ENCODE measurements at places on chromosomes 16 and 17. TPM values are rescaled to one million over a fixed set of nuclear protein-coding genes. Genes with fewer than 3 reads are reported as not detected.
A peak's percentile ranks its signal among the peaks of the same experiment; 100 is the strongest.

SMTNL2 gene
- polyA plus RNA-seq, result not detected

GRCh38 chr16:85697431-85697830, 8.7 kb upstream of the GINS2 start:
- no peaks in the 10 kb centered on the region for H3K36me3 ChIP-seq
- H3K4me3 ChIP-seq, result no peak overlapping the region
- no peak for DNase-seq
- H3K27ac ChIP-seq, result no peak overlapping the region
- H3K4me1 ChIP-seq, result no peaks in the 10 kb centered on the region

DNA sequence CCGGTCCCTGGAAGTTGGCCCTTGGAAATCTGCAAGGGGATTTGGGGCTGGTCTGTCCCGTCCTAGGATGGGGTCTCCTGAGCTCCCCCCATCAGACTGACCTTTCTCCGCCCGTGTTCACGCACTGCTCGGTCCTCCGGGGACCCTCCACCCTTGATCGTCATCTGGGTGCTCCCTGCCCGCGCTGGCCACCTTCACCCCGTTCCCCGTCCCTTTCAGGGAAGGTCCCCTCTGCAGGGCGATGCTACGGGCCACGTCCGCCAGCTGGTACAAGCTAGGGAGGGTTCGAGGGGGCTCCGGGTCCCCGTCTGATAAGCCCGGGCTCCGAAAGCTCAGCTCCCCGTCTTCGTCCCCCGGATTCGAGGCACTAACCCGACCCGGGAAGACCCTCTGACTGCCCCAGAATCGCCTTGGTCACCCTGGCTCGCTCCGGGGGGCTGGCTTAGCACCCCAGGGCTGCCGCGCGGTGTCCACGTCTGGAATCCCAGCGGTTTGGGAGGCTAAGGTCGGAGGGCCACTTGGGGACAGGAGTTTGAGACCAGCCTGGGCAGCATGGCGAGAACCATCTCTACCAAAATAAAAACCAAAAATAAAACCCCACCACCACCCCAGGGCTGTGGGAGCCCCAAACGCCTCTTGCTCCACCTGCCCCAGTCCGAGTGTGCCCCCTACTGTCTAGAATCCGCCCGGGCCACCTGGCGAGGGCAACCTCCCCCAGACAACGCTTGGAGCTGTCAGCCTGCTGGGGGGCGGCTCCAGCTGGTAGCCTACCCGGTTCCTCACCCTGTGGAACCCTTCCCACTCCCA, 1.1 kb upstream of the SLC43A2 start:
- peaks cover 38% of the 10 kb centered on the region for H3K4me1 ChIP-seq
- H3K27ac ChIP-seq, result peak overlapping the region; percentile 95
- H3K4me3 ChIP-seq, result peak overlapping the region; percentile 82
- H3K36me3 ChIP-seq, result no peaks in the 10 kb centered on the region
- H3K27me3 ChIP-seq, result no peaks in the 10 kb centered on the region
- DNase-seq, result peak; percentile 68

DNA sequence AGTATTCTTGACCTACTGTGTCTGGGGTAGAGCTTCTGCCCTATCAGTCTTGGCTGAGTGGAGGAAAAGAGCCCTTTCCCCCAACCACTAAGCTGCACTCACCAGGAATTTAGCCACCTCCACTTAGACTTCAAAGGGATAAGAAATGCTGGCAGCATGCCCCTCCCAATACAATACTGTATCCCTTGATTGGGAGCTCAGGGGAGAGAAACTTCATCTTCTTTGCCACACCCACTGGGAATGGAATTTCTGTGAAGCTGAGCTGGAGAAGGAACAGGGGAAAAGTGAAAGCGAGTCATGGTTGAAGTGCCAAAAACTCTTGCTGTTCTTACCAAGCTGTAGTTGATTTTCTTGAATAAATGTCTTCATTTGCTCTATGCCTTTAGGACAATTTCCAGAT, 68.8 kb downstream of the CEP112 start:
- H3K27ac ChIP-seq, result no peak overlapping the region
- no peak overlapping the region for H3K4me3 ChIP-seq
- no peaks in the 10 kb centered on the region for H3K27me3 ChIP-seq
- no peaks in the 10 kb centered on the region for H3K36me3 ChIP-seq

DNA sequence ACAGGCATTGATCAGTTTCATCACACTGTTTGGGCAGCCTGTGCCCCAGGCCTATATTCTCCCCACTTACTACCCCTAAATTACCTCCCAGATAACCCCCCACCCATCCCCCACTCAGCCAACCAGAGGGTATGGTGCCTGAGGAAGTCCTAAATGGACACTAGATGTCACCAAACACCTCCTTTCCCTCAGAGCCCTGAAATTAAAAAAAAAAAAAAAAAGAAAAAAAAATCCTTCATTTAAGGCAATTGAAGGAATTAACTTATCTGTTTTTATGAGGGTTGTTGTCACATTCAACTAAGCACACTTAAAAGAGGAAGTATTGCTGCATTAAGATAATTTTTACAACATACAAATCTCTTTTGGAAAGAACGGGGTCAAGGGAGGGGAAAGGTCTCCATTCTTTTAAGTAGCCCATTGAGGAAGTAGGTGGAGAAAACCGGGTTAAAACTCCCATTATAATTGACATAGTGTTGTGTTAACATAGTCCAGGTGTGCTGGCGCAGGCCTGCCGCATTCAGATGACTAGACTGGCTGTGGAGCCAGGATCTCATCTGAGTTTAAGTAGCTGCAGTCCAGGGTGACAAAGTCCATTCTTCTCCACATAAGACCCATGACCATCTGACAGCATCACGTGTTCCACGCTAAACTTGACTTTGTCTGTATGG, 46.3 kb downstream of the SNX11 start:
- no peaks in the 10 kb centered on the region for H3K4me1 ChIP-seq
- H3K36me3 ChIP-seq, result no peaks in the 10 kb centered on the region
- H3K27me3 ChIP-seq, result no peaks in the 10 kb centered on the region
- no peak overlapping the region for H3K4me3 ChIP-seq
- DNase-seq, result no peak
